ENCODE measurements at places on chromosomes 7 and 10. TPM values are rescaled to one million over a fixed set of nuclear protein-coding genes. Genes with fewer than 3 reads are reported as not detected.

KDM7A gene
- 1.9 TPM for polyA plus RNA-seq

HOXA4 gene
- 0.46 TPM for polyA plus RNA-seq

EPHA1 gene
- polyA plus RNA-seq = 1.8 TPM

- H3K27ac ChIP-seq = no peak overlapping the region
- peak; percentile 88 for DNase-seq
- H3K4me1 ChIP-seq = no peaks in the 10 kb centered on the region
- no peak overlapping the region for H3K4me3 ChIP-seq
- no peaks in the 10 kb centered on the region for H3K27me3 ChIP-seq
Measured at GRCh38 chr7:128883622-128884448, 21.2 kb downstream of the ATP6V1F start.

DNA sequence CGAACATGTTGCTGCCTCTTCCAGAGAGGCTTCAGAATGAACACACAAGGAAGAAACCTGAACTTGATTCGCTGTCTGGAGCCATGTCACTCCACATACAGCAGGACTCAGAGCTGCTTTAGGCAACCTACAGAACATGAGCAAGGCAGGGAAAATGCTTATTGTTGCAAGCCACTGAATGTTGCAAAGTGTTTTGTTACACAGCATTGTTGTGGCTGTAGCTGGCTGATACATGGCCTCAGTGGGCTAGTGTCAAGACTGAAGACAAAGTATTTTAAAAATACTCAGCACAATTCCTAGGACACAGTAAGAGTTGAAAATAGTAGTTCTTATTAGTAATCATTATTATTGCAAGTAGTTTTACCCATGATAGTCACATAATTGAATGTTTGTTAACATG lies 3.1 kb upstream of the CHST15 start:
- no peaks in the 10 kb centered on the region for H3K36me3 ChIP-seq
- DNase-seq = no peak
- no peak overlapping the region for H3K27ac ChIP-seq
- peaks cover 52% of the 10 kb centered on the region for H3K27me3 ChIP-seq

GRCh38 chr7:133977409-133978274 lies 149.5 kb upstream of the LRGUK start:
- H3K4me3 ChIP-seq = no peak overlapping the region
- no peak for DNase-seq
- H3K27ac ChIP-seq = no peak overlapping the region
- H3K27me3 ChIP-seq = no peaks in the 10 kb centered on the region

DNA sequence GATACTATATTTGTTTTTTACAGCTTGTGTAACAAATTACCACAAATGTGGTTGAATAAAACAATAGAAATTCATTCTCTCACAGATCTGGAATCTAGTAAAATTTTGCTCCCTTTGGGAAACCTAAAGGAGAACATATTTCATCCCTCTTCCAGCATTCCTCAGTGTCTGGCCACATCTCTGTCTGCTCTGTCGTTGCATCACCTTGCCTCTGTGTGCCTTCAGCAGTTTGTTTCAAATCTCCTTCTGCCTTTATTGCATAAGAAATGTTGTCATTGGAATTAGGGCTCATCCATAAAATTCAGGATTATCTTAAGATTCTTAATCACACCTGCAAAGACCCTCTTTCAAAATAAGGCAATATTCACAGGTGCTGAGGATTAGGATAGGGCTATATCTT lies 14.5 kb downstream of the OR2A14 start:
- DNase-seq = no peak
- no peaks in the 10 kb centered on the region for H3K27me3 ChIP-seq
- no peaks in the 10 kb centered on the region for H3K36me3 ChIP-seq
- H3K4me1 ChIP-seq = peaks cover 11% of the 10 kb centered on the region

DNA sequence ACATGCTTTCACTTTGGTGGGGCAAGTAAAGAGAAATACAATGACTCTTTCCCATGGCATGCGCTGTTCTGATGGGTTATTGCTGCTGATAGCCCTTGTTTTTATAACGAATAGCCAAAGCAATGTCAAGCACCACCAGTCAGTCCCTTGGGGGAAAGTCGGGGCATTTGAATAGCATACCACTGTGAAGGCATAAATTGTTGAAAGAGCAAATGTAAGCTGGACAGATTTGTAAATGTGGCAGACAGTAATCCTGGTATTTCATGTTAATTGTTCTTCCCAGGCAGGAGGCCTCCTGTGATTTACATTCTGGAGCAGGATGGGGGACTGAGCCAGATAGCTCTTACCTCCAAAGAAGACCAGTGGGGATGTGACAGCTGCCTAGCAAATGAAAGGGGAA lies 293.3 kb downstream of the ADRA2A start:
- H3K4me3 ChIP-seq = no peak overlapping the region
- H3K27ac ChIP-seq = no peak overlapping the region
- DNase-seq = no peak
- no peaks in the 10 kb centered on the region for H3K27me3 ChIP-seq
- no peaks in the 10 kb centered on the region for H3K36me3 ChIP-seq

GRCh38 chr7:101833799-101834198 lies 16.4 kb downstream of the CUX1 start:
- H3K27ac ChIP-seq = no peak overlapping the region
- no peaks in the 10 kb centered on the region for H3K27me3 ChIP-seq
- H3K36me3 ChIP-seq = no peaks in the 10 kb centered on the region

- H3K36me3 ChIP-seq = no peaks in the 10 kb centered on the region
- no peaks in the 10 kb centered on the region for H3K27me3 ChIP-seq
- H3K27ac ChIP-seq = no peak overlapping the region
- peak; percentile 22 for DNase-seq
- H3K4me1 ChIP-seq = peaks cover 16% of the 10 kb centered on the region
Measured at GRCh38 chr7:106029451-106029850, 66.4 kb downstream of the CDHR3 start.

GRCh38 chr10:79155301-79156081 lies 86.7 kb downstream of the ZMIZ1 start:
- no peak overlapping the region for H3K4me3 ChIP-seq
- no peaks in the 10 kb centered on the region for H3K27me3 ChIP-seq
- peak overlapping the region; percentile 97 for H3K27ac ChIP-seq
- H3K36me3 ChIP-seq = no peaks in the 10 kb centered on the region
- peak; percentile 35 for DNase-seq

DNA sequence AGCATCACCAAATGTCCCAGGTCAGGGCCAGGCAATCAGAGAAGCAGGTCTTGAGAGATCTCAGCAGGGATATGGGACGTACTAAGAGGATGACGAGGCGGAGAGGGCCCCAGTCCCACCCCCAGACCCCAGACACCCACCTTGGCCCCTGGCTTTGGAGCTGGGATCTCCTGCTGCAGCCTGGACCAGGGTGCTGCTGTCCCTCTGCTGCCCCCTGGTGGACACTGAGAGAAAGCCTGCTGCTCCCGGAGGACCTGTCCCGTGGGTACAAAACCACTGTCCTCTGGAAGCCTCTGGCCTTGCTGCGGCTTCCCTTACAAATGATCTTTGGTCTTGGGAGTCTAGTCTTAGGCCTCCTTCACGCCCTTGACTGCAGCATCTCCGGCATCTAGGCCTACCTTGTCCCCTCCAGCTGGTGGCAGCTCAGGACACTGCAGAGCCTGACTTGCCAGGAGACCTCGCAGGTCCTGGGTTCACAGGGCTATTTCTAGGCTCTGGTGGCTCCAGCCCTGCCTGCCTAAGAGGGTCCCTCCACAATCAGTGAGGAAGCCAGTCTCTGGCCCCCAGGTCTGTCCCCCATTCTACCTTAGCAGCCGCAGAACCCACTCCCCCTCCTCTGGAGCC lies 97.1 kb downstream of the RGS10 start:
- peak; percentile 82 for DNase-seq
- no peak overlapping the region for H3K4me3 ChIP-seq
- H3K27me3 ChIP-seq = no peaks in the 10 kb centered on the region
- no peak overlapping the region for H3K27ac ChIP-seq
- no peaks in the 10 kb centered on the region for H3K36me3 ChIP-seq
- H3K4me1 ChIP-seq = no peaks in the 10 kb centered on the region

DNA sequence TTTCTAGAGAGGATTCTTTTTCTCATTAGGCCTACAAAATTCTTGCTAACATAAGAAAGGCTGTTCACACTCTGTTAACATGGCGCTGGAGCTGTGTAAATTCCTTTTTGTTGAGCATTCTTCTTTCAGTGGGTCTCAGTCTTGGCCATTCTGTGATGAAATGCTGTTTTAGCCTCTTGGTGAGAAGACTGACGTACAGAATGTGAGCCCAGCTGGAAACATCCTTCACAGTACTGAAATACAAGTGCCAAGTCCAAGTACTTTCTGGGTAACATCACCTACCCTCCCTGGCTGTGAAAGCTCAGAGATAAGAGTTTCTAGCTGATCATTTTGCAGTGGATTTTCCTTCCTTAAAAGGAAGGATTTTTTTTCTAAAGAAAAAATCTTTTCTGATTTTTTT lies 231.8 kb downstream of the AHR start:
- DNase-seq = peak; percentile 51
- H3K4me3 ChIP-seq = no peak overlapping the region
- H3K27me3 ChIP-seq = no peaks in the 10 kb centered on the region
- H3K4me1 ChIP-seq = no peaks in the 10 kb centered on the region

DNA sequence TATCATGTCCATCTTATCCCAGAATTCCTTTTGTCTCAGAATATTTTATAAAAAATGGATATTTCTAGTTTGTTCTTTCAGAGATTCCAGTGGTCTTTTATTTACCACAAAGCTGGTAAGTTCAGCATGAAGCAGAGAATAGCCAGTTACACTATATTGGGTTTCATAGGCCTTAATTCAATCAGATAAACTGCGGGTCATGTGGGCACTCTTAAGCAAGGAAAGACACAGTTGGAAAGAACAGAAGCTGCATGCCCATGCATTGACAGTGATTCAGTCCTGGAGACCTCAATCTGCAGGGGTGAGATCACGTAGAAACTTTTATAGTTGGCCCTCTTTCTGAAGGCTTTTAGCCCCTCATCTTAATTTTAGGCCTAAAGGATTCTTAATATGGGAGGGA lies 281.3 kb upstream of the IGFBP3 start:
- no peaks in the 10 kb centered on the region for H3K36me3 ChIP-seq
- H3K4me3 ChIP-seq = no peak overlapping the region
- no peaks in the 10 kb centered on the region for H3K27me3 ChIP-seq
- no peak for DNase-seq
- no peaks in the 10 kb centered on the region for H3K4me1 ChIP-seq

GRCh38 chr10:44781131-44781530 lies 130.0 kb upstream of the TMEM72 start:
- no peaks in the 10 kb centered on the region for H3K4me1 ChIP-seq
- no peak overlapping the region for H3K27ac ChIP-seq
- no peaks in the 10 kb centered on the region for H3K27me3 ChIP-seq
- H3K4me3 ChIP-seq = no peak overlapping the region
- H3K36me3 ChIP-seq = no peaks in the 10 kb centered on the region

GRCh38 chr10:35130663-35131062 lies 4.0 kb downstream of the CREM start:
- peak overlapping the region; percentile 93 for H3K4me3 ChIP-seq
- H3K36me3 ChIP-seq = no peaks in the 10 kb centered on the region
- peaks cover 32% of the 10 kb centered on the region for H3K4me1 ChIP-seq

DNA sequence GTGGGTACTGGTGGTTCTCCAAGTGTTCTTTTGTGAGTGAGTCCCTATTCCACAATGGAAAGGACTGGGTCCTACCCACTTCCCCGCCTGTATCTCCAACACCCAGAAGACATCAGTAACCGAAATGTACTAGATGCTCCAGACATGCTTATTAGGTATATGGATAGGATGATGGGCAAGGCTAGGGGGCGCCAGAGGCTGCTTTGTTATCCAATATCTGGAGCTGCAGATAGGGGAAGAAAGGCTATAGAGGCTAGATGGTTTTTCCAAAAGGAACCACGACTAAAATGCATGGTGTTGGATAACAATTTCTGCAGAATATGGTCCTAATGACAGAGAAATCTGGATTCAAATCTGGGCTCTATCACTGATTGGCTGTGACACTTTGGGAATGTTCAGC lies 56.2 kb upstream of the TM9SF3 start:
- no peak overlapping the region for H3K27ac ChIP-seq
- no peaks in the 10 kb centered on the region for H3K27me3 ChIP-seq
- H3K4me1 ChIP-seq = peaks cover 16% of the 10 kb centered on the region
- no peak overlapping the region for H3K4me3 ChIP-seq
- peak; percentile 27 for DNase-seq

DNA sequence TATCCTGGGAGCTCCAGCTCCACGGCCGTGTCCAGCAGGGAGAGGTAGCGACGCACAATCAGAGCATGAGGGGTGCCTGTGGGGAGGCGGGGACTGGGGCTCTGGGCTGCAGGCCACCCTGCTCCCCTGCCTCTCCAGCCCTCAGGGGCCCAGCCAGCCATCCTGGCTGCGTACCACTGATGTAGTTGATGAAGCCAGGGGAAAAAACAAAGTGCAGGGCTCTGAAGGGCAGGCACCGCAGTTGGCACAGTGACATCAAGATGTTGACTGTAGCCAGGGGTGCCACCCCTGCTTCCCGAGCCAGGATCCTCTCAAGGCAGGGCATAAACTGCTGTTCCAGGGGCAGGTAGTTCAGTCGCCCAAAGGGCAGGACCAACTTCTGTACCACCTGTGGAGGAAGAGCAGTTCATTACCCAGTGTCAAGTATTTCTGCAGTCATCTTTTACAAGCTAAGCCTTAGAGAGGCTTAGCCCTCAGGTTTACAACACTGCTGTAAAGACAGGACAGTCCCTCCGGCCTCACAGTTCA lies 2.8 kb downstream of the FASTK start:
- H3K36me3 ChIP-seq = peaks cover 21% of the 10 kb centered on the region
- peaks cover 18% of the 10 kb centered on the region for H3K4me1 ChIP-seq
- H3K27me3 ChIP-seq = no peaks in the 10 kb centered on the region
- peak overlapping the region; percentile 62 for H3K27ac ChIP-seq

- H3K27ac ChIP-seq = no peak overlapping the region
- DNase-seq = peak; percentile 9
- peaks cover 15% of the 10 kb centered on the region for H3K36me3 ChIP-seq
- H3K4me1 ChIP-seq = peaks cover 16% of the 10 kb centered on the region
- no peak overlapping the region for H3K4me3 ChIP-seq
Measured at GRCh38 chr7:112896026-112896601, 105.9 kb upstream of the TMEM168 start.

DNA sequence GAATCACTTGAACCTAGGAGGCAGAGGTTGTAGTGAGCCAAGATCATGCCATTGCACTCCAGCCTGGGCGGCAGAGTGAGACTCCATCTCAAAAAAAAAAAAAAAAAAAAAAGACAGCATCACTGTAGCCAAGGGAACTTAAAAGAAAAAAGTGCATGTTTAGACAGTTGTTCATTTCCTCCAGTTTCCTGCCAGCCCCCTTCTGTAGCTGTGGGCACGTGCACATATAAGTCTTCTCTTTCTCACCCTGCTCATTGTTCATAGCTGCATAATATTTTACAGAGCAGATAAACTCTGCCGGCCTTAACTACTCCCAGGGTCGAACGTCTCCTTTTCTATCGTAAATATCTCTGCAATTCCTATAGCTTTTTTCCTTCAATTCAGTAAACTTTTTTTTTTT lies 132.6 kb downstream of the LHPP start:
- H3K27ac ChIP-seq = no peak overlapping the region
- H3K27me3 ChIP-seq = no peaks in the 10 kb centered on the region
- H3K4me3 ChIP-seq = no peak overlapping the region
- no peak for DNase-seq
- peaks cover 6% of the 10 kb centered on the region for H3K4me1 ChIP-seq
- H3K36me3 ChIP-seq = no peaks in the 10 kb centered on the region

- no peak overlapping the region for H3K27ac ChIP-seq
- H3K4me1 ChIP-seq = no peaks in the 10 kb centered on the region
- H3K36me3 ChIP-seq = no peaks in the 10 kb centered on the region
- no peak overlapping the region for H3K4me3 ChIP-seq
- DNase-seq = no peak
- no peaks in the 10 kb centered on the region for H3K27me3 ChIP-seq
Measured at GRCh38 chr7:105790996-105791395, 85.4 kb downstream of the ATXN7L1 start.
